ENCODE measurements at places on chromosomes 5 and 9.

DNA sequence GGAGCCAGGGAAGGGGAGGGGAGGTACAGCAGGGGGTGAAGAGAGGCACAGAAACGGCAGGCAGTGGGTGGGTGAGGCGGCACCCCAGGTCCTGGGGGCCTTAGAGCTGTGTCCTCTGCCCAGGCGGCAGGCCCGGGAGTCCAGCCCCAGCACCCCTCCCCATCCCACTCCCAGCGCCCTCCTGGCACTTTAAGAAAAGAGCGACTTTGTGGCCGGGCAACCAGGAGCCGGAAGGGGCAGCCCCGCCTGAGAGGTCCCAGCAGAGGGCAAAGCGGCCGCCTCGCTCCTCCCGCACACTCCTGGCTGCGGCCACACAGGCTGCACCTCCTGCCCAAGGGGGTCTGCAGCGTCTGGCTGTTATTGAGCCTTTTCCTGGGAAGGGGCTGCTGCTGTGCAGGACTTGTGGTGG, 42.6 kb downstream of the NACC2 start:
- peak; percentile 32 for DNase-seq

- DNase-seq, result no peak
Observed at GRCh38 chr9:89042984-89043383, 51.7 kb downstream of the S1PR3 start.

- DNase-seq, result peak; percentile 64
Observed at GRCh38 chr9:36158917-36159316, 10.3 kb upstream of the CCIN start.

GRCh38 chr9:103755986-103756385, 338.1 kb upstream of the SMC2 start:
- DNase-seq, result no peak

- DNase-seq, result no peak
Observed at GRCh38 chr5:1934056-1934394, 51.3 kb upstream of the IRX4 start.

DNA sequence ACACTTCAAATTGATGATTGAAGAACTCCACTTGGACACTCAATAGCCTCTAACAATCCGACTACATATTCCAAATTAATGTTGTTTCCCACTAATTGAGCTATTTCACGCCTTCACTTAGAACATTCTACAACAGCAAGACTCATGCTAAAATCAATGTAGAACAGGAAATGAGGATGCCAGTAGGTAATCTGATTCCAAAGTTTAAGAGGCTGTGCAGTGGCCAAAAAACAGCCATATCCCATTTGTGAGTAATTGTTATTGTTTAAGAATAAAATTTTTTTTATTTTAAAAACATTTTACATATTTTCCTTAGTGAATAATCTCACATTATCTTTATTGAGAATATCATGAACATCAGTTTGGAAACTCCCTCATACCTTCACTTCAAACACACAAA, 35.7 kb upstream of the GHR start:
- DNase-seq, result no peak

DNA sequence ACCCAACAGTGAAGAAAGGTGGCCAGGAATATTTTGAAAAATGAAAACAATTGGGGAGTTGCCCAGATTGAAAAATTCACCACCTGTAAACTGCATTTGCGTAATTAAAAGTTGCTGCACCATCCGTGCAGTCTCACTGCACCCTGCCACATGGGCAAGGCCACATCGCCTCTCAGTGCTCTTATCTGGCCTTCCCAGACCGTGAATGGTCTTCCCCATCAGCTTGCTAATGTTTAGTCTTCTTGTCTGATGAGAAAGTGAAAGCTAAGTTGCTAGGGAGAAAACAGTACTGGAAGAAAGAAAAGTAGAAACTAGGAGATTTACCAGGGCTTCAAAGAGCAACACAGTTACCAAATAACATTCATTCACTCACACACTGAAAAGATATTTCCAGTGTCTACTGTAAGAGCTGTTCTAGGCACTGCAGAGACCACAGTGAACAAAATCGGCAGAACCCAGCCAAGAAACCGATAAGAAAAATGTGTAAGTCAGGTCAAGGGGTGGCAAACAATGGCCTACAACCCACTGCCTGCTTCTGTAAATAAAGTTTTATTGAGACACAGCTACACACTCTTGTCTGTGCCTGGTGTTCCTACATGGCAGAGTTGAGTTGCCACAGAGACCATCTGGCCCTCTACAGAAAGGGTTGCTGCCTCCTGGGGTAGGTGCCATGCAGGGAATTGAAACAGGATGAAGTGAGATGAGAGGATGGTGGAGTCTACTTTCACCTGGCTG, 51.2 kb upstream of the CTSL start:
- DNase-seq, result peak; percentile 16

GRCh38 chr5:132802044-132802684, 10.9 kb upstream of the SOWAHA start:
- no peak for DNase-seq

- no peak for DNase-seq
Observed at GRCh38 chr5:83742089-83742488, 21.4 kb upstream of the HAPLN1 start.

- peak; percentile 20 for DNase-seq
Observed at GRCh38 chr5:90056911-90057705, 352.4 kb downstream of the CETN3 start.

DNA sequence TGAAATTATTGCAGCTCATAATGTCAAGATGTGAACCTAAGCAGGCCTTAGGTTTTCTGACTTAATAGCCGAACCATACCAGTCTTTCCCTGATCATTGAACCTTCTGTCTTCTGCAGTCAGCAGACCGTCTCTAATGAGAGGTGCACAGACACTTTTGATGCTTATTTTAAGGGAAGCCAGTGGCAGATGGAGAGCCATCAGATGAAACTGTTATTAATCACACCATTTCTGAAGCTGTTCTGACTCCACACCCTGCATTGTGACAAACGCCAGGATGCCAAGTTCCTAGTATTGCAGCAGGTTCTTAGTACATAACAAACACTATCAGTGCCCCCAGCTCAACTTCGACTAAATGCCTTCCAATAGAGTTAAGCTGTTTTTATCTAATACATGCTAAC, 43.0 kb downstream of the PIK3R1 start:
- DNase-seq, result no peak

DNA sequence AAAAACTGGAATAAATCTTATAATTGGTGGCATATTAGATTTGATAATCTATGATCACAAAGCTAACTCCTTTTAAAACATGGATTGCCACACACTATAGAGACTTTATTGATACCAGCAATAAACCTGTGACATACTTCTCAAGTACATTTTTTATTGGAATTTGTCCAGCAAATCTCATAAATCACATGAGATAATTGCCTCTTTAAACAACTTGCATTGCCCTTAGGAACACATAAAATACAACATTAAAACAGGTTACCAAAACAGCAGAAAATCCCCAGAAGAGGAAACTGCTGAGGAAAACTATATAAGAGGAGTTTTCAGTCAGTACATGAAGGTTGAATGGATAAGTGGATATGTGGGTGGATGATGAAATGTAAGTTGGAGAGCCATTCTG, 124.6 kb downstream of the SNCAIP start:
- no peak for DNase-seq

- peak; percentile 71 for DNase-seq
Observed at GRCh38 chr5:141512390-141512910, 23.6 kb downstream of the PCDHGC5 start.

- no peak for DNase-seq
Observed at GRCh38 chr5:72009280-72009679, 98.0 kb upstream of the MAP1B start.

- DNase-seq, result peak; percentile 16
Observed at GRCh38 chr5:64384765-64385164, 121.0 kb upstream of the RGS7BP start.

DNA sequence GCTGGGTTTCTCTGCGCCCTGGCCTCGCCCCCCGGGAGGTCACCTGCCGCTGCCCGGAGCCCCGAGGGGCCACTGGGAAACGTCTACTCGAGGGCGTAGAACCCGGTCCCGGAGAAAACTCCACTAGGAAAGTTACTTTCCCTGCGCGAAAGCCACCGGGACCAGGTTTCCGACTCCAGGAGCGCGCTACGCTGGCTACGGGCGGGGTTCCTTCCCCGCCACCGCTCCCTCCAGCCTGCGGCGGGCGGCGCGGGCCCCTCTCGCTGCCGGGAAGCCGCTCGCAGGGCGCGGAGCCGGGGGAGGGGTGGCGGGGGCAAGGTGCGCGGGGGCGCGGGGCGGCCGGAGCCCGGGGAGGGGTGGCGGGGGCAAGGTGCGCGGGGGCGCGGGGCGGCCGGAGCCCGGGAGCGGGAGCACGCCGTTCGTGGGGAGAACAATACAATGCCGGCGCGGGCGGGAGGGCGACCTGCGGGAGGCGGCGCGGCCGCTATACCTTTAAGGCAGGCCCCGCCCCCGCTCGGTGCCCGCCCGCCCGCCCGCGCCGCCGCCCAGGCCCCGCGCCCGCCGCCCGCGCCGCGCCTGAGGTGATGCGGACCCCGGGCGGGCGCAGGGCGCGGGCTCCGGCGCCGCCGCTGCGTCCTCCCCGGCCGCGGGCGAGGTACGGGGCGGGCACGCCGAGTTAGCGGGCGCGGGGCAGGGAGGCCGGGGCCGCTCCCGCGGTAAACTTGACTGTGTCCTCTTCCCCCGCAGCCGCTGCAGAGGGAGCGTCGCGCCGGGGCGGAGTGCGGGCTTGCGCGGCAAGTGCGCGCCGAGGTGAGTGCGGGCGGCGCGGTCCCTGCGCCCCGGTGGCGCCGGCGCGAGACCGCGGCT, 278.1 kb downstream of the AOPEP start:
- no peak for DNase-seq

GRCh38 chr5:173672891-173673290, 56.4 kb upstream of the BOD1 start:
- DNase-seq, result no peak

GRCh38 chr9:98600631-98601030, 108.1 kb downstream of the GABBR2 start:
- no peak for DNase-seq

DNA sequence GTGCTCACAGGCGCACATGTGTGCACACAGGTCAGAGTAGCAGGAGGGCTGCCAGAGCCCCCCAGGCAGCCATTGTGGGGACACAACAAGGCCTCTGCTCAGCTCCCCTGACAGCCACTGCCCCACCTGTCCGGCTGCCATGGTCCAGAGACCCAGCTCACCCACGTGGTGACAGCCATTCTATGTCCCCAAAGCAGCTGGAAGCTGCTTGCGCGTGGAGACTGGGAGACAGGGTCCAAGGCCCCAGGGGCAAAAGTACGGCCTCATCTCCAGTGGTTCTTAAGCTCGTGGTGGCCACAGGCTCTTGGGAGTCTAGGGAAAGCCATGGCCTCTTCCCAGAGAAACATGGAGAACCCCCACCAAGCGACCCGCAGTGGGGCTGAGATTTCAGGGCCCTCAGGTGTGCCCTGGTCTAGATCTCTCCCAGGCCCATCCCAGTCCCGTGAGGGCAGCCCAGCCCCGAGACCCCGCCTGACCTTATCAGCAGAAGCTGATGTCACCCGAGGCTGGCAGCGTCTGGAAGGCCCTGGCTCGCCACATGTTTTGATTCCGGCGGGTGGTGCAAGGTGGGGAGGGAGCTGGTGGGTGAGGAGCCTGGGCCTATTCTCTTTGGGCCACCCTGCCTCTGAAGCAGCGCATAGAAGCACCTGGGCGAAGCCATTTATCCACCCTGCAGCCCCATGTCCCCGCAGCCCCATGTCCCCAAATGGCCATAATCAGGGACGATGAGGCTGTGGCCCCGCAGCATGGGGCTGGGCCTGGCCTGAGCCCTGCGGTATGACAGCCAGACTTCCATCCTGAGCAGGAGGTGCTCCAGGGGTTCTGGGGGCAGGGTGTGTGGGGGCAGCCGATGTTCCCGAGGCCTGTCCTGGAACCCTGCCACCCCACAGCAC, 31.7 kb downstream of the GLT6D1 start:
- no peak for DNase-seq

GRCh38 chr5:93674866-93675459, 66.4 kb downstream of the POU5F2 start:
- no peak for DNase-seq

- DNase-seq, result peak; percentile 54
Observed at GRCh38 chr5:92927291-92927778, 653.7 kb downstream of the NR2F1-AS1 start.

DNA sequence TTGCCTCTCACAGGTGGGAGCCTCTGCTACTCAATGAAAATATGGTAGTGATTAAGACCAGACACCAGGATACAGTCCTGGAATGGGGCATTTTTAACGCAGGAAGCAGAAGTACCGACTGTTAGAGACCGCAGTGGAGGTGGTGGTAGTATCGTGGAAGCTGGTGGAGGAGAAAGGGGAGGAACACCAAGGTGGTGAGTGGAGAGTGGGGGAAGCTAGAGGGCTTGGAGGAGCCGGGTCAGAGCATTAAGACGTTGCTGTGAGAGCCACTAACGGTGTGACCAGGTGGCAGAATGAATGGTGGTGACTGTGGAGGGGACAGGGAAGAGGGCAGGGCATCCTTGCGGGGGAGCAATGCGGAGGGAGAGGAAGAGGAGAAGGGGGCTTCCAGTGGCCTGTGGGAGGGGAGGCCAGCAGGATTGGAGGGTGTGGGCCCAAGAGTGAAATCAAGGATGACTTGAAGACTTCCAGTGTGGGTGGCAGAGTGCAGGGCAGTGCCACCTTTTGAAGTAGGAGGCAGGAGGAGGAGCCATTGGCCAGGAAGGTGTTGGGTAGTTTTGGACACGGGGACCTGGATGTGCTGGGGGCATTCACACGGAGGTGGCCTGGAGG, 1.6 kb upstream of the UBAC1 start:
- no peak for DNase-seq

DNA sequence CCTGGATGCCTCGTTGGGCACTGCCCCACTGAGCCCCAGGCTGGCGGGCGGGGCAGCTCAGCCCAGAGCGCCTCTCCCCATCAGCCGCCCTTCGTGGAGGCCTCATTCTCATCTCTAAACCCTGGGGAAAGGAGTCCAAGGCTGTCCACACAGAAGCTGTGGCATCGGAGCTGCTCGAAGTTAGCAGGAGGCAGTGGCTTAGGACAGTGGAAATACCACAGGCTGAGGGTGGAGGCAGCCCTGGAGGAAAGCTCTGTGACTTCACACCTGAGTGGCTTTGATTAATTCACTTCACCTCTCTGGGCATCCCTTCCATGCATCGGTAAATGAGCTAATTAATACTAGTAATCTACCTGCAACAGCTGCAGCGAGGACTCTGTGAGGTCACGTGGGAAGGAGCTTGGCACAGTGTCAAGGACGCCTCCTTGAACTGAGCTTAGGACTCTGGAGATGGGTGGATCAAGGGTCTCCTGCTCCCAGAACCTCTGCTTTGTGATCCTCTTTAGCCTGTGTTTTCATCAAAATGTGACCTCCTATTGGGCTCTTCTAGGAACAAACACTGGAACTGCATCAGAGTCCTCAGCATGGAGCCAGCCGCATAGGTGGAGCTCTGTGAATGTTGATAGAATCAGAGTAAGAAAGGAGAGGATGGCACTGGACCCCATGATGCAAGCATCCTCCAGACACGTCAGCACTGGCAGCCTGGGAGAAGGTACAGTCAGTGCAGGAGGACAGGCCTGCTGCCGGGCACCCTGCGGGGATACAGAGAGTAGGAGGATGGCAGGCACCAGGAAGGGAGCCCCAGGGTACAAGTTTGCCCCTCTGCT, 842 bp upstream of the ANGPTL2 start:
- DNase-seq, result no peak

DNA sequence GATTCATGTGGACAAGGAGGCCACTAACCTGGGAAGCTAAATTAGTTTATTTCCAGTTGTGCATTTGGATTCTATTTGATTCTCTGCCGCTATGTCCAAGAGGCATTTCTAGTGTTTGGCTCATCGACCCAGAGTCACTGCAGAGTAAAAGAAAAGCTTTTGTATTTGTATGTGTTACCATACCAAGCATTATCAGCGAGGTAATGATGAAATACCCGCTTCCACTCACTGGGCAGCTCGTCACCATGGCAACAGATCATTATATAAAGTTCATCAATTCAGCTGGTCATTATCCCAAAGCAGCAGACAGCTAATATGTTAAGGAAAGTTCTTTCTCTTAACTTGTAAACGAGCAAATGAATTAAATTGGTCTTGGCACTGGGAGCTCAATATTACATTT, 380.3 kb downstream of the SEMA5A start:
- no peak for DNase-seq

All from cardiac fibroblast (primary cell).